Activated CD8-positive, alpha-beta T cell treated with anti-CD3 and anti-CD28 coated beads, Interleukin-2, amount 10 ng/mL, durations not matched to agents 7 days and 5 days (primary cell): ENCODE measurements at places on chromosomes 16 and 17. TPM values are rescaled to one million over a fixed set of nuclear protein-coding genes. Genes with fewer than 3 reads are reported as not detected.
A peak's percentile ranks its signal among the peaks of the same experiment; 100 is the strongest.

DNA sequence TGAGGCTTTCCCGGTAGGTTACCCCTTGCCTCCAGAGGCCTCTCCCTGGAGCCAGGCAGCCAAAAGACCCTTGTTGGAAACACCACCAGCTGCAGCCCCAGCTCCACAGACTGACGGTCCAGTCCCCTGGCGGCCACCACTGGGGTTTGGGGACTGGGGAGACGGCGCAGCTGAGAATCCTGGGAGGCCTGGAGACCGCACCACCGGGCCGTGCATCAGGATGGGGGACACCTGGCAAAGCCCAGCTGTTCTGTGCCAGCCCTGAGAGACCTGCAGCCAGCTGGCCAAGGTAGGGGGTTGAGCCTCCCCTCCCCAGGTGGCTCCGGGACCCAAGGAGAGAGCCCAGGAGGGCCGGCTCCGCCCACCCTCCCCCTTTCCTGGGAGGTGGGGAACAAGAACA, 8.3 kb upstream of the SLC38A10 start:
- no peak for DNase-seq

GRCh38 chr17:13160296-13160695, 142.5 kb upstream of the ELAC2 start:
- no peak for DNase-seq

CHP2 gene
- not detected for total RNA-seq

SLFN11 gene
- 50.1 TPM for total RNA-seq

- peak; percentile 87 for DNase-seq
Observed at GRCh38 chr17:8162233-8162996, at the start of gene VAMP2. VAMP2 (minus strand) TSS chr17:8162948; CDS start chr17:8162879, 69 bp downstream.

GRCh38 chr16:22063888-22064467, 28.4 kb upstream of the VWA3A start:
- no peak for DNase-seq

DNA sequence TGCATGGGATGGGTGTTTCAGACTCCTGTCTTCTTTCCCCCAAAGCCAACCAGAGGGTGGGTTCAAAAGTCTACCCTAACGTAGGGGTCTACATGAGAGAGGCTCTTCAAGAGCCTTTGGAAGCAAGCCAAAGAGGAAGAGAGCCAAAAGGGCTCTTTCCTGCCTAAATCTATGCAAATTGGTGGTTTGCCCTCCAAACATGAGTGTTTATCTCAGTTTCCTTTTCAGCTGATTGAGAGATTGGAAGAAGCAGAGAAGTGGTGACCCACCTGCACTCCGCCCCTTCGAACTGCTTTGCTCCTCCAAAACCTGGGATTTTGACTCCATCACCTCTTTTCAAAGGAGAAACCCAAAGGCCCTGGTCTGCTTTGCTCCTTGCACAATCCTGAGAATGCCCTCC, 65.4 kb upstream of the MAF start:
- no peak for DNase-seq

- DNase-seq = no peak
Observed at GRCh38 chr17:50355701-50356341, 9.9 kb downstream of the XYLT2 start.

DNA sequence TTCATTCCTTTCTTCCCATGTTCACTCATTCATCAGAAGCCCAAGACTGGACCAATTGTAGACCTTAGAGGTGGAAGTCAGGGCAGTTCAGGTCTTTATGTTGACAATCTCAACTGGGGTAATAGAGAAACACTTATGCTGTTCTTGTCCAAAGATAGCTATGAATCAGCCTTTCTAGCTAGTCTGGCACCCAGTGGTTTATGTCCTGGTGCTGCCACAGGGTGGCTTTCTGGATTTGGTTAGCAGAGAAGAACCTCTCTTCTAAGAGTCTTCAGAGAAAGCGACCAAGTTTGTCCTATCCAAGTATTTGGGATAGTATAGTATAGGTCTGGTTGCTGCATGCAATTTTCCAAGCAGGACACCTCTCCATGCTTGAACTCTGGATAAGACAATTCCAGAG, 83.3 kb downstream of the NOG start:
- no peak for DNase-seq

DNA sequence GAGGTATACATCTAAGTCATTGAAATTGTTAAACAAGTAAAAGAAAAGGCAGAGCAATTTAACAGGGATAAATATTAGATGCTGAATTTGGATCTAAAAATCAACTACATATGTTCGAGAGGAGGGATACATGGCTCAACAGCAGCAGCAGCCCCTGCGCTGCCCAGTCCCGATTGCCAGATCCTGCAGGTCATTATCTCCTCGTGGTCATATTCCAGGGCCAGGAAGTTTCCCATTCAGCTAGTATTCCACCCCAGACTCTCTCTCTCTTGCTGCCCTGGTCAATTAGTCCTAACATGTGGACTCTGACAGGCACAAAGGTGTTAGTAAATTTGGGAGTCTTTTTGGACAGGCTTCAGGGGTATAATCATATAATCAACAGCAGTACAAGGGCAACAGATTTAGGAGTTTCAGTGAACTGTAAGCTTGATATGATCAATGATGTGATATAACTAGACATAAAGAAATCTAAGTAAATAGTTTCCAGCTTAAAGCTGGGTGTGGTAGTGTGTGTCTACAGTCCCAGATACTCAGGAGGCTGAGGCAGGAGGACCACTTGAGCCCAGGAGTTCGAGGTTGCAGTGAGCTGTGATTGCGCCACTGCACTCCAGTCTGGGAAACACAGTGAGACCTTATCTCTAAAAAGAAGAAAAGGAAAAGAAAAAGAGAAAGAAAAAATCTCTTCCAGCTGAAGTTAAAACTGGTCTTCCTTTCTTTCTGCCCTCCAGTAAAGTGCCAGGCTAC, 96.5 kb upstream of the MED13 start:
- no peak for DNase-seq

DNA sequence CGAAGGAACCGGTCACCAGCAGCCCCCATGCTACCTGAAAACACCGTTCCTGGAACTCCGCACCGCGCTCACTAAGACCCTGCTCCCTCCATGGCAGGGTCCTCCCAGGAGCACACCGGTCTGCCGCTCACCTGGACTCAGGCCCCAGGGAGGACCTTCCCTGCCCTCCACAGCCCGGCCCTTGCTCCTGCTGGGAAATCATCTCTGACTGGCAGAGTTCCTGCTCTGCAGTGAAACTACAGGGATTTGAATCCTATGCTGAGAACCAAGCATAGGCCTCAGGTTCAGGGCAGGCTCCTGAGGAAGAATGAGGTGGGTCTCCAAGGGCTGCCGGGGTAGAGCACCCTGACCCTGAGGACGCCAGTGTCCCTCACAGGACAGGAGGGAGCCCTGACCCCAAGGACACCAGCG, 88.5 kb downstream of the KCNJ12 start:
- no peak for DNase-seq

ITGA2B gene
- total RNA-seq = 0.82 TPM

PRCD gene
- not detected for total RNA-seq

GRCh38 chr17:39197380-39198185, at the start of gene CACNB1:
CACNB1 (minus strand) TSS chr17:39197669; CDS start chr17:39197495, 174 bp downstream.
- peak; percentile 79 for DNase-seq

KRT39 gene
- not detected for total RNA-seq

DNA sequence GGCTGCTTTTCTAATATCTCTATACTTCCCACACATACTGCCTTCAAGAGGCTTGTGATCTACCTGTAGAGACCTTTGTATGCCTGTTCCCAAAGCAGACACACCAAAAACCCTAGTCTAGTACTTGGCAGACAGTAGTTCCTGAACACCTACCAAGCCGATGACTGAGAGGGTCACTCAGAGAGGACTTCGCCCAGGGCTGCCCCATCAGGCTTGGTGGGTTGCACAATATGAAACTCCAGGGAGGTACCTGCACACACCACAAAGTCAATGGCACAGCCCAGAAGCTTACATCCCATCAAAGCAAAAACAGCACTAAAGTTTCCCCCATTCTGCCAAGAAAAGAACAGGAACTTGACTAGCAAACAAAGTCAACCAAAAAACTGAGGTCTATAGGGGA, 30.3 kb downstream of the ASPA start:
- no peak for DNase-seq

DNA sequence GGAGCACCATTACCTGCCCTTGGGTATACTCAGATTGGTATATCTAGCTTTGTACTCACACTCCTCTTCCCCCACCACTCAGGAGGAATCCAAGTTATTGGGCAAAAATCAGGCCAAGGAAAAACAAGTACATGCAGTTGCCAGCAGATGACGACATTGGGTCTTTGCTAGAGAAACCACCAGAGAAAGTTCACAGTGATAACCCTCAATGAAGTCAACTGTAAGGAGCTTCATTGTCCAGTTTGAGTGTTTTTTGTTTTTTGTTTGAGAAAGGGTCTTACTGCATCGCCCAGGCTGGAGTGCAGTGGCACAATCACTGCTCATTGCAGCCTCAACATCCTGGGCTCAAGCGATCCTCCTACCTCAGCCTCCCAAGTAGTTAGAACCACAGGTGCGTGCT, 34.6 kb upstream of the TOX3 start:
- DNase-seq = no peak

DNA sequence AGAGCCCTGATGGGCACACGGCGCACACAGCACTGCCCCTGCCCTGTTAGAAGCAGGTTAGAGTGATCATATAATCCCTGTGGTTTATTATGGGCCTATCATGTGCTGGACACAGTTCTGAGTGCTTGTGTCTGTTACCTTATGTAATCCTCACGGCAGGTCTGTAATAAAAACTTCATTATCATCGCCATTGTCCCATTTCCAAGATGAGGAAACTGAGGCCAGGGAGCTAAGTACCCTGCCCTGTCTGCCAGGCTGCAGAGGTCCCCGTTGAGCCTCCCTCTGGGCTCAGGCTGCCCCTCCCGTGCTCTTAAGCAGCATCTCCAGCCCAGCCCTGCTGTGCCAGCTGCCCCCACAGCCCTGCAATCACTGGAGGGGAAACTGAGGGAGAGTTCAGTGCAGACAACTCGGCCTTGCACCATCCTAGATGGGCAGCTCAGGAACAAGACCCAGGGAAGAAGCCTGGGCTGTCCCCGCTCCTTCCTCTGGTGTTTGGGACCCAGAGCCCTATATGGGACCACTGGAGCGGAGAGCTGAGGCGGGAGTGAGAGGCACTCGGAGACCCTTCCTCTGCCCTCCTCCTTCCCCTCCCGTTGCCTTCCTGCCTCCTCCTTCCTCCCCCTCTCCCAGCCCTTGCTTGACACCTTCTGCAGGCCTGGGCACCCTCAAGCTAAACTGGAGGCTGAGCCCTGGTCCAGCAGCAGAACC, 42.0 kb downstream of the WNT3 start:
- DNase-seq = no peak

KRT9 gene
- not detected for total RNA-seq

JPH3 gene
- not detected for total RNA-seq

DNA sequence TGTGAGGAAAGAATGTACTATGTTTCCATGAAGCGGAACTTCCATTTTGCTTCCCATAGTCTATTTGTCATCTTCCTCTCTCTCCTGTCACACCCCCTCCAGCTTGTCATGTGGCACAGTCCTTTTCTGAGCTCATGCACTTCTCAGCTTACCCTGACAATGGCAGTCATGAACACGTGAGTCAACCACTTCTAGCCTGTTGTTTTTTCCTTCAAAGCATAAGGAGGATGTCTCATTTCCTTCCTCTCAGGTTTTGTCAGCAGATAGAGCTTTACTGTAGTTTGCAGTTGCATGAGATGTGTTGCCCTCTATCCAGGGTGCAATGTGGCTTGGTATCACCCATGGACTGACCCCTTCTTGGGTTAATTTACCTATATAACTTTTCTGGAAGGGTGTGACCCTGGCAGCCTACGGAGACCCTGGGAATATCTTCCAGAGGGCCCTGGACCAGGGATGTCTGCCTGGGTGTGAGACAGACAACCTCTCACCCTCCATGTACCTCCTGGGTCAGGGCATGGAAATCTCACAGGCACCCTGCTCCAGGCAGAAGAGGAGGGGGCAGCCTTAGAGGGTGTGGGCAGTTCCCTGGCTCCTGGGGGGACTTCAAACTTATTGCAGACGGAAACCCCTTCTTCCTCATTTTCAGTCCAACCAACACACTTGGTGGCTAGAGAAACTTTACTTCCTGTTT, 4.0 kb upstream of the ZNF267 start:
- peak; percentile 88 for DNase-seq

TEX2 gene
- 16.2 TPM for total RNA-seq

GRCh38 chr16:77918809-77919707, 103.3 kb upstream of the CLEC3A start:
- no peak for DNase-seq

- no peak for DNase-seq
Observed at GRCh38 chr17:36977066-36977465, 28.3 kb downstream of the AATF start.

CCL3 gene
- 5.1 TPM for total RNA-seq

DNA sequence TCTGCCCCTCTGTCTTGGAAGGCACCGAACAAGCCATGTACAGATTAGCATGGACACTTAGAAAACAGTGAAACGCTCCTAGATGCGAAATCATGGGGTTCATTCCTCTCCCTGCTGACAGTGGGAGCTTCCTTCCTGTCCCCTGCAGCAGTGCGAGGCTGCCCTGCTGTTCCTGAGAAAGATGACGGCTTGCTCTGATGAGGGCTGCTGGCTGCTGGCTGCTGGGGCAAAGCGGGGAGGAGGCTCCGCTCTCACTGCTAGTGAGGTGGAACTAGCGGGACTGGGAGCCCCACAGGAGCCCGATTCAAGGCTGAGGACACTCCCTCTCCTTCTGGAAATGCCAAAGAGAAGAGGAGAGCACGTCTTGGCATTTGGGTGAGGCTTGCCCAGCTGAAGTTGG, 25.9 kb upstream of the CACNG4 start:
- no peak for DNase-seq

DNA sequence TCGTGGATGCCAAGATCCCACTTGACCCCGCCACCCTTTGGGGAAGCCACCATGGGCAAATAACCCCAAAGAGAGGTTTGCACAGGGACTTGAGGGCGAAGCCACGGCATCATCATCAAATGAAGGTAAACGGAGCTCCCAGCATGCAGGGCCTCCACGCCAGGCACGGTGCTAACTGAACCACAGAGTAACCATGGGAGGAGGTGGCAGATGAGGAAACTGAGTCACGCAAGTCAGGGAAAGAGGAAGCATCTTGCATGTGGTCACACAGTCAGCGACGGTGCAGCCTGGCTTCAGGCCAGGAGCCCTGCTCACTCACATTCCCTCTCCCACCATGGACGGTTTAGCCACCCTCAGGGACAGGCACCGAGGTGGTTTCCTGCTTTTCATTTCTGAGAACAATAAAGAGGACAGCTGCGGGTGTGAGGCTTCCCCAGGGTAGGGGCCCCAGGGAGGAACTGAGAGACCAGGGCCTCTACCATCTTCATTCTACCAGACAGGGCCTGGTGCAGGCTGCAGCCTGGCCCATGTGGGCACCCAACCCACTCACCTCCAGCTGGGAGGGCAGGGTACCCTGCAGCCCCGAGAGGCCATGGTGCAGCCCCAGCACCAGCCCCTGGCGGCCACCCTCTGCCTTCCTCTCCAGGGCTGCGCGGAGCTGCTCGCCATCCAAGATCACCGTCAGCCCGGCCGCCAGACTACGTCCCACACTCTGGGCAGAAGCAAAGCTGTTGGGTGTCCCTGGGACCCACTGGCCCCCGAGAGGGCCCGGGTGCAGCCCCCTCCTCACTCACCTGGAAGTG, 78.3 kb downstream of the RMI2 start:
- no peak for DNase-seq

CCL2 gene
- not detected for total RNA-seq

GRCh38 chr17:79391376-79392233, 219.2 kb downstream of the RBFOX3 start:
- peak; percentile 73 for DNase-seq

HEATR9 gene
- total RNA-seq = 1.1 TPM
